ENCODE measurements at places on chromosomes 6 and 20. TPM values are rescaled to one million over a fixed set of nuclear protein-coding genes. Genes with fewer than 3 reads are reported as not detected.

DNA sequence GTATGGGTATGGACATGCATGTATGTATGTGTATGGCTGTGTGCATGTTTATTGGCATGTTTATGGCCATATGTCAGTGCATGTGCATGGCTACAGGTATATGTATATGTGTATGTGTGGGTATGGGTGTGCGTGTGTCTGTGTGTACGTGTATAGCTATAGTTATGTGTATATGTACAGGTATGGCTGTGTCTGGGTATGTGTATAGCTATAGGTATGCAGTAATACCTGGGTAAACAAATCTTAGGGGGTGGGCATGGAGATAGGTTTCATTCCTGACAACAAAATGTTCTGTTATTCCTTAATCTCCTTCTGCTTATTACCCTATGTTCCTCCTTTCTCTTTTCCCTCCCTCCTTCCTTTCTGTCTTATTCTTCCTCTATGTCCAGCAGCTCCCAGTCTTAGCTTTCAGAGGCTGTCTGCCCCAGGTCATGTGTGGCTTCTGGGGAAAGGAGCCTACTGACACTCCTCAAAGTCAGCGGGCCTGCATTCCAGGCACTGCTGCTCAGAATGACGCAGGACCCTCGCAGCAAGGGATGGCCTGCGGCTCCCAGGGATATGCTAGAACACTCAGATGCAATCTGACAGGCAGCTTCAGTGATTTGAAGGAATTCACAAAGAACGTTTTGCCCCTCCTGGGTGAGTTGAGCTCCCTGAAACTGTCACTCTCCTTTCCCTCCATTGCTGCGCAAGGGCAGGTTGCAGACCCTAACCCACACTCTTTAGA is 139.3 kb upstream of the PHACTR1 start:
- H3K4me1 ChIP-seq = no peaks in the 10 kb centered on the region
- H3K27ac ChIP-seq = no peak overlapping the region
- H3K27me3 ChIP-seq = no peaks in the 10 kb centered on the region
- no peak for DNase-seq
- no peak overlapping the region for H3K4me3 ChIP-seq

DNA sequence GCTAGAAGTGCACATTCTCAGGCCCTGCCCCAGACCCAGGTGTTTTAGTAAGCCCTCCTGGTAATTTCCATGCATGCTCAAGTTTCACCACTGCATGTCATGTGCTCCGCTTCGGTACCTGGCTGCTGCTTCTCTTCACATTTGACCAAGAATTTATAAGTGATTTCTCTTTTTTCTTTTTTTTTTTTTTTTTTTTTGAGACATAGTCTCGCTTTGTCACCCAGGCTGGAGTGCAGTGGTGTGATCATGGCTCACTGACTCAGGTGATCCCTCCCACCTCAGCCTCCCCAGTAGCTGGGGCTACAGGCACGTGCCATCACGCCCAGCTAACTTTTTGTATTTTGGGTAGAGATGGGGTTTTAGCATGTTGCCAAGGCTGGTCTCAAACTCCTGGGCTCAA is 16.0 kb downstream of the TM9SF4 start:
- no peak for DNase-seq
- H3K4me3 ChIP-seq = no peak overlapping the region
- H3K36me3 ChIP-seq = peaks cover 6% of the 10 kb centered on the region
- H3K27ac ChIP-seq = no peak overlapping the region
- H3K4me1 ChIP-seq = no peaks in the 10 kb centered on the region
- H3K27me3 ChIP-seq = no peaks in the 10 kb centered on the region

C20orf202 gene
- total RNA-seq = 0.35 TPM

DZANK1 gene
- 1.5 TPM for total RNA-seq

Measured in muscle of leg (tissue), 16 donors.